ENCODE measurements at places on chromosomes 3 and 15. TPM values are rescaled to one million over a fixed set of nuclear protein-coding genes. Genes with fewer than 3 reads are reported as not detected.

GRCh38 chr3:3853544-3853943, 54.3 kb downstream of the LRRN1 start:
- DNase-seq = no peak

PRR20G gene
- not detected for total RNA-seq

CPNE4 gene
- total RNA-seq = 0.33 TPM

DNA sequence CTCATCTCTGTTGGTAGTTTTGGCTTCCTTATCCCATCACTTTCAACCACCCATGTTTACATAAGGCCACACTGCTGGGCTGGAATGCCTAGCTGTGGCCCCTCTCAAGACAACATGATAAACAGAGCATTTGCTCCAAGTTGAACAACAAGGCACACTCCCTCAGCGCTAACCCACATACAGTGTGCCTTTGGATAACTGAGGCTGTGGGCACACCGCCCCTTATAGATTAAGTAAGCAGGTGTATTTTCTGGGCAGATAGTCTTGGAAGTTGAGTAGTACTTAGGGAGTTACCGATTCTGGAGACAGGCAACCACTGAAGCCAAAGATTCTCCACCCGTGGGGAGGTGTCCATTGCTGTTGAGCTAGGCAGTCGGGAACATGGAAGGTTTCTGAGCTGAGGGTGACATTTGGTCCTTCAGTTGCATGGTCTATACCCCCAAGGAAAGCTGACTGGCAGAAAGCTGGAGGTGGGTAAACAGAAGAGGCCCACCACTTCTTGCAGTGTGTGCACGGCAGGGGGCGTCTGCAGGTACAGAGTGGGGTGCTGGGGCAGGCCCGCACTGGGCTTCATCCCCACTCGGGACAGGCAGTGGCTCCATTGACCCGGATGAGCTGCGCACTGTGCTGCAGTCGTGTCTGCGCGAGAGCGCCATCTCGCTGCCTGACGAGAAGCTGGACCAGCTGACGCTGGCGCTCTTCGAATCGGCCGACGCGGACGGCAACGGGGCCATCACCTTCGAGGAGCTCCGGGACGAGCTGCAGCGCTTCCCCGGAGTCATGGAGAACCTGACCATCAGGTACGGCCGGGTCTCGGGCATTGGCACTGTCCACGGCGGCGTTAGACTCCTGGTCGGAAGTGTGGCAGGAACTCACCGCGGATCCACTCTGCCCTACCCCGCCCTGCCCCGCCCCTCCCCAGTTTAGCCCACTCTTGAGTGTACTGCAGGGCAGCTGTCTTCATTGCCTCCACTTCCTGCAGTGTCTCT, 16.8 kb downstream of the NOX5 start:
- no peak for DNase-seq

- no peak for DNase-seq
Observed at GRCh38 chr3:179929091-179929529, 107.6 kb downstream of the PEX5L start.

DNA sequence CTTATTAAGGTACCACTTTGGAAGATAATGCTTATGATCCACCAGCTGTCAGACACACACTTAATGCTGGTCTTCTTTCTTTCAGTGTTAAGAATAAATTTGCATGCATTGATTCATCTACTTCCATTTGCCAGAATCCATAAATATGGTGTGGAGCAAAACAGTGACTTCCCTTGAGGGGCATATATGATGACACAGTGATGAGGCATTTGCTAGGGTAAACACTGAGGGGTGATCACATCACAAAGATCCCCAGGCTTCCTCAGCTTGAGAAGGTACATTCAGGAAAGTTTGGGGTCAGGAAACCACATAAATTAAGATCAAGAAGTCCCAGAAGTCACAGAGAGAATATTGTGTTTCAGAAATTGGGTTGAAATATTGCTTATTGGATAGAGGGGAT, 9.9 kb upstream of the ZBED2 start:
- DNase-seq = no peak

GRCh38 chr3:157442729-157443128, 6.1 kb downstream of the PTX3 start:
- DNase-seq = no peak

DNA sequence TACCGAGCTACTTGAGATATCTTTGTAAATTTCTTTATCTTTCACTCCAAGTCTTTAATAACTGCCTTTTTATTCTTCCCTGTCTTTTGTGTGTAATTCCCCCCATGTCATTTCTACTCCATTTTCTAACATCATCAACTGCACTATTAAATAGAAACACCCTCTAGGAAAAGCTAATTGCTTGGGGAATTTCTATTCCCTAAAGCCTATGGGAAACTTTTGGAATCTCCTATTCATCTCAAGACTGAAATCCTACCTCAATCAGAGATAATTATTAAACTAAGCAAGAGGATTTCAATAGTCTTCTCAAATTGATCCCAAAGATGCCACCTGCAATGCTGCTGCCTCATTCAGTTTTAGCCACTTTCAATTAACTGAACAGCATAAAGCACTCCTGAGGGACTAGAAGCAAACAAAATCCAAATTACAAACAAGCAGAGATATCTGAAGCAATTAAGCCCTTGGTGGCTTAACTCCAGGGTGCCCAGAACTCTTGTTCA, 598.7 kb downstream of the IGSF11 start:
- no peak for DNase-seq

GRCh38 chr3:54173371-54173770, 51.0 kb downstream of the CACNA2D3 start:
- DNase-seq = no peak

- no peak for DNase-seq
Observed at GRCh38 chr15:53559364-53560277, 199.8 kb downstream of the WDR72 start.

CXCR6 gene
- 0.36 TPM for total RNA-seq

- no peak for DNase-seq
Observed at GRCh38 chr15:29252234-29252633, 17.4 kb downstream of the NSMCE3 start.

- DNase-seq = no peak
Observed at GRCh38 chr15:63065262-63066221, 23.0 kb downstream of the TPM1 start.

ADAMTSL3 gene
- total RNA-seq = 40.7 TPM

DNA sequence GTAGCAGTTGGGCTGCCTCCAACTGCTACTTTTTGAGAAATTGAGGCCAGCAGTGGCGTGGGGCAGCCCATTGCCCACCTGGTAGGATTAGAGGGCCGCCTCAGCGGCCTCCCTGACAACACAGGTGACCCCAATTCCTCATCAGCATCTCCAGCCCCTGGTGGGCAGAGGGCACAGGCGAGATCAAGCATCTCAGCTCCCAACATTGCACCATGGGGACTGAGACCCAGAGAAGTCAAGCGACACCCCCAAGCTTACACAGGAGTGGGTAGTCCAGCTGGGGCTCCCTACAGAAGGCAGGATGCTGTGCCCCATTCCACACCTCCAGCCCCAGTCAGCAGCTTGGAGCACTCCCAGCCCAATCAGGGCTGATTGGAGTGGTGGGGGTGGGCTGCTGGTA, 228 bp upstream of the H1-8 start:
- no peak for DNase-seq

FAM3D gene
- total RNA-seq = not detected

LRRC2 gene
- total RNA-seq = 4.6 TPM

Data from sigmoid colon (tissue), 7 donors.